Activated CD4-positive, alpha-beta memory T cell treated with anti-CD3 and anti-CD28 coated beads, Interleukin-2, amount 10 ng/mL, durations not matched to agents 7 days and 5 days (primary cell): ENCODE measurements at places on chromosomes 5 and 9.

GRCh38 chr9:23539311-23539710 lies 286.7 kb downstream of the ELAVL2 start:
- DNase-seq: no peak

DNA sequence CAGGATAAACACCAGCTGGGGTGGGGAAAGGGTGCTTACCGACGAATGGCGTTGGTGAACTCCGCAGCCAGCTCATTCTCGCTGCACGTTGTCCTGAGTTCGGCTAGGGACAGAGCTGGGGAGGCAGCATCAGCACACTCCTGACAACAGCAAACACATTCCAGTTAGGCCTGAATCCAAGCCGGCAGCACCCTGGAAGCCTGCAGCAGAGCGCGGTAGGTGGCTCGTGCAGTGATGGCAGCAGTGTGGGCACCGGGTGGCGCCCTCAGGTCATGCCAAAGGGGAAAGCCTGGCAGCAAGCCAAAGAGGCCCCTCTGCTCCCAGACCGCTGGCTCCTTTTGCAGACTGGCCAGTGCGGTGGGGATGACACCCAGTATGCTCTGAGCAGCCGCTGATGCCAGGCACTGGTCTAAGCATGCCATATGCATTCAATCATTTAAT lies 66.9 kb downstream of the DCP2 start:
- peak; percentile 46 for DNase-seq

GRCh38 chr5:42887575-42887974 lies 75.9 kb upstream of the SELENOP start:
- no peak for DNase-seq

GRCh38 chr9:3857673-3858072 lies 331.9 kb upstream of the RFX3 start:
- DNase-seq: no peak

DNA sequence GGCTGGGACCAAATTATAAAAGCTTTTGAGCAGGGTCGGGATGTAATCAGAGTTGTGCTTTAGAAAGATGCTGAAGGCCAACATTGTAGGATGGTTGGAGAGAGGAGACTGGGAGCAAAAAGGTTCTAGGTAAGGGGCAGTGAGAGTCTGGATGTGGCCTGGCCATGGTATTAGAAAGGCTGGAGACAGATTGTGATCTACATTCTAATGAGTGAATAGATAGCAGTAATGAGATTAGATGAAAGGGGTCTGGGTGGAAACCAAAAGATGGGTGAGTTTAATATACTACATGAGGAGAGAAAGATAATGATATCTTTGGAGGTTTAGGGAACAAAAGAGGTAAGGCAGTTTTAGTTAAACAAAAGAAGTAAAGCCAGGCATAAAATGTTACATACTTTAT lies 88.8 kb upstream of the SH3GL2 start:
- DNase-seq: no peak

GRCh38 chr5:12625667-12626263 lies 721.5 kb upstream of the CTNND2 start:
- DNase-seq: no peak
